ENCODE measurements at places on chromosomes 4 and X.

- DNase-seq, result no peak
Observed at GRCh38 chr4:54254116-54254914, 25.2 kb downstream of the PDGFRA start.

GRCh38 chr4:76950956-76951671 is 1.6 kb downstream of the SEPTIN11 start:
- DNase-seq, result no peak

DNA sequence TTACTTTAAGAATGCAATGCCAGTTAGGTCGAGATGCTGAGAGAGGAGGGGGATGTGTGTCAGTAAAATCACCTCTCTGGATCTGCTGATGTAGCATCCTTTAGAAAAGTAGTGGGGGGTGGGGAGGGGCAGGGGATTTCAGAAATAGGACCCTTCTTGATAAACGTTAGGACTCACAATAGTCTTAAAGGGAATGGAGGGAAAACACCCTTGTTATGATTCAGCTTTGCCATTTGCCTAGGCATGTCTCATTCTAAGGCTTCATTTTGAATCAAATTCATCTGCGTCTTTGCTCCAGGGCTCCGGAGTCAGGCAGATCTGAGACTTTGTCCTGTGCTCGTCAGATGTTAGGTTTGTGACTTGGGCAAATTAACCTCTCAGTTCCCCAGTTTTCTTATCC is 879 bp downstream of the SH2D1A start:
- no peak for DNase-seq

DNA sequence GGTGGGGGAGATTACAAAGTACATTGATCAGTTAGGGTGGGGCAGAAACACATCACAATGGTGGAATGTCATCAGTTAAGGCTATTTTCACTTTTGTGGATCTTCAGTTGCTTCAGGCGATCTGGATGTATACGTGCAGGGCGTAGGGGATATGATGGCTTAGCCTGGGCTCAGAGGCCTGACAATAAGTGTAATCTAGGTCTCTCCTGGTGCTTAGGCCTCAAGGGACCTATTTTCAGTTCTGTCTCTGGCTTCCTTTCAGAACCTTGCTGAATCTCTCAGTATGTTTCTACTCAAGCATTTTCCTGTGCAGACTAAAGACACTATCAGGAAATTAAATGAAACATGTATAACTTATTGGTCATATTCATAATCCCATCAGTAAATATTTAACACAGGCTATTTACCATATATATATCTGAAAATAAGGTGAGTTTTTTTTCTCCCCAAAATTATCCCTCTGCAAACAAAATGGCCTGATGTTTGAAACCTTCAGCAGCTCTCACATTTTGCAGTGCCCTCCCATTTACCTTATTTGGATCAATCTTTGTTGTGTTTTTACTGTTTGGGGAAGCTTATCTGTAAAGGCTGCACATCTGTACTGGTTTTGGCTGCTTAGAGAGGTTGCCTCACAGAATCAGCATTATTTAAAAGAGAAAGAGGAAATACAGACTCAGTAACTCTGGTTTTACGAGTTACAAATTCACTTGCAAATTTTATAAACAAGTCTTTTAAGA is 2.3 kb upstream of the ZCCHC4 start:
- DNase-seq, result no peak

DNA sequence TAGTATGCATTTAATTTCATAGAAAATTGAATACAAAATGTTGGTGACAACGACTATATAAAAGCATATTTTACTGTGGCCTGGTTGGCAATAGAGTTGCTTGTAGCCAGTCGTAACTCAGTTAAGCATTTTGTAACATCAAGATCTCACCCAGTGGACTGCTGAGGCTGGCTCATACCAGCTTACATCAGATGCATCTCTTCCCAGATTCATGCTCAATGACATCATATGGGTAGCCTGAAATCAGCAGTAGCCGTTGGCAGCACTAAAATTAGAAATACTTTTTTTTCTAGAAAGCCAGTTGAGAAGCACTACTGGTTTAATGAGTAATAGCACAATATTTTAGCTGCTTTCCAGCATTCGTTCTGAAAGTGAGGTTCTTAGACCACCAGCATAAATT is 341.2 kb downstream of the TECRL start:
- DNase-seq, result no peak

- no peak for DNase-seq
Observed at GRCh38 chrX:24988314-24988713, 27.5 kb downstream of the ARX start.

DNA sequence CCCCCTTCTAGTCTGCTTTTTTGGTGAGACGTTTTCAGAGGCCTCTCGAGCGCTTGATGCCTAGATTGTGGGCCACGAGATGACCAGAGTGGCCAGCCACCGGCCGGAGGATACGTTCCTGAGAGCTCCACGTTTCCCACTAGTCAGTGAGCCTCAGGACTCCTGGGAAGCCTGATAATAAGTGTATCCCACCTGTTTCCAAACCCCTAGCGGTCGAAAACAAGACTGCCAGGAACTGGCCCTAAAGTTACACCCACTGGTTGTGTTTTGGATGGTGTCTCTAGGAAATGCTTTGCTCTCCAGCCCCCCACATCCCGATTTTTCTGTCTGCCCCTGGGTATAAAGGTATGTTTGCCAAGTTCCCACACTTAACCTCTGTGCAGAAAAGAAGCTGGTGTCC is 4.6 kb upstream of the RS1 start:
- no peak for DNase-seq

DNA sequence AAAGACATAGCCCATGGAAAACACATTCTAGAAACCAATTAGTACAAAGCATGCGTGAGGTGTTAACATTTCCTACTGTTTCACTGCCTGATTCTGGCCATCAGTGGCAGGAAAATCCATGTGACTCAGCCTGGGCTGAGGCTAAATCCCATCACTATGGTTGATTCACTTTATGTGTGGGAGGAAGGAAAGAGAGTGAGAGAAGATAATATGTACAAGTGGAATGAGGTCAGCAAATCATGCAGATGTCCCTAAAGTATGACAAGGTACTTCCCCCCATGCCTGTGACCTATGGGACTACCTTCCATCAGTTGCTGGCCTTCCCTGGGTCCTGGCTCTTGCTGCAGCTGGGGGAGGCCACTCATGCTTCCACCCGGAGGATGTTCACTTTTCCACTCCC is 64.2 kb upstream of the MAP3K15 start:
- DNase-seq, result no peak

DNA sequence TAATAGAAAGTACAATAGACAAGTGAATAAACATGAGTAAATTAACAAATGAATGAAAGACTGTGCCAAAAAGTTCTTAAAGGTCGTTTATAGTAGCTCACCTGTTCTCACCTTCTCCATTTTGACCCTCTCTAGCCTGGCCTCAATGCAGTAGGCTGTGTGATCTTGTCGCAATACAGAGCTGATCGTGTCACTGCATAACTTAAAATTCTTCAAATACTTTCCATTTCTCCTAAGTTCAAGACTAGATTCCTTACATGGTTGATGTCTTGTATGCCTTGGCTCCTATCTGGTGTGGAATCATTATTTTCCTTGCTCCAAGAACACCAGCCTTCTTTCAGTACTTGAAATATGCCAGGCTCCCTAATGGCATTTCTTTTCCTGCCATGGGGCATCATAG is 9.5 kb upstream of the GABRA2 start:
- no peak for DNase-seq

DNA sequence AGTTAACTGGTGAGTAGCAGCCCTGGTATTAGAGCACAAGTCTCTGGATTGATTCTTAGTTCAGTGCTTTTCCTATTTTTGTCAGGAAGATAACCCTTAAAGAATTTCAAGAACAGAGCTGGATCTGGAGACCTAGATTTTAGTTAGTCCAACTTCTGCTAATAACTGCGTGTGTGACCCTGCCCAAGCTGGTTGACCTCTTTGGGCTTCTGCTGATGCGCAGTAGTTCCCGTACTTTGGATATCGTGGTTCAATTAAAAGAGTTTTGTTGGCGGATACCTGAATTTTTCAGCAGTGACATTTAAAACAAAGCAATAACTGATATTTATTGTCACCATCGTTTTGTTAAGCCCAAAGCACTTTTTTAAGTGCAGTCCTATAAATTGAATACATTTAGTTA is 9.3 kb downstream of the MSMO1 start:
- DNase-seq, result no peak

GRCh38 chrX:1386338-1387127 is 5.4 kb downstream of the SLC25A6 start:
- DNase-seq, result no peak

DNA sequence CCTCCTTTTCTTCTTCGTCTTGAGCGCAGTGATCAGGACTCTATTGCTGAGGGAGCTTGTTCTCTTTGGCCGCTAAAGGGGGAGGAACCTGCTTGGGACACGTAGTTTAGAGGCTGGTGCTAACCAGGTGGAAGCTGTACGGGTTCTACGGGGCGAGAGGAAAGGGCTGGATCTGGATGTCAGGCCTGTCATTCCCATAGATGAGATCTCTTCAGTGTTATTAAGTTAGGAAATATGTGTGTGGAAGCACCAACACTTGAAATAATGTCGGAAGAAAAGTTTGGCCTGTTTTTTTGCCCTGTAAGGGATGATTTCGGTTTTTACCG is 643 bp downstream of the SRP72 start:
- no peak for DNase-seq

DNA sequence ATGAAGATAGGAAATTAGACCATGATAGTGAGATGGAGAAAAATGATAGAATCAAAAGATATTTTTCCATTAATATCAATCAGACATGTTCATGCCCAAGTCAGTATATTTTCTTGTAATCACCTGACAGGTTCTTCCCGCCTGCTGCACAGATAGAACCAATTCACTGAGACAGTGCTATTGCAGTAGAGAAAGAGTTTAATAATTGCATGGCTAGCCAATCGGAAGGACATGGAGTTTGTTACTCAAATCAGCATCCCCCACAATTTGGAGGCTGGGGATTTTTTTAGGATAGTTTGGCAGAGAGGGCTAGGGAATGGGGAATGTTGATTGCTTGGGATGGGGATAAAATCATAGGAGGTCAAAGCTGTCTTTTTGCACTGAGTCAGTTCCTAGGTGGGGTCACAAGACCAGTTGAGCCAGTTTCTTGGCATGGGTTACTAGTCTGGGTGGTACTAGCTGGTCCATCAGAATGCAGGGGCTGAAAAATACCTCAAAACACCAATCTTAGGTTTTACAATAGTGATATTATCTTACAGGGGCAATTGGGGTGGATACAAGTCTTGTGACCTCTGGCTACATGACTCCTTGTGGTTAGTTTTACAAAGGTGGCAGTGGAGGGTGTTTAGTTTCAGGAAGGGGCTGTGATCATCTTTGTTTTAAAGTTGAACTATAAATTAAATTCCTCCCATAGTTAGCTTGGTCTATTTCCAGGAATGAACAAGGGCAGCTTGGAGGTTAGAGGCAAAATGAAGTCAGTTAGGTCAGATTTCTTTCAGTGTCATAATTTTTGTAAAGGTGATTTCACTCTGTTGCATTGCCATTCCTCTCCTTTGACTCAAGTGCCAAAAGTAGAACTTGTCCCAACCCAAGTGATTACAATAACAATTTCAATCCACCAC is 100.3 kb upstream of the PDE5A start:
- DNase-seq, result no peak

DNA sequence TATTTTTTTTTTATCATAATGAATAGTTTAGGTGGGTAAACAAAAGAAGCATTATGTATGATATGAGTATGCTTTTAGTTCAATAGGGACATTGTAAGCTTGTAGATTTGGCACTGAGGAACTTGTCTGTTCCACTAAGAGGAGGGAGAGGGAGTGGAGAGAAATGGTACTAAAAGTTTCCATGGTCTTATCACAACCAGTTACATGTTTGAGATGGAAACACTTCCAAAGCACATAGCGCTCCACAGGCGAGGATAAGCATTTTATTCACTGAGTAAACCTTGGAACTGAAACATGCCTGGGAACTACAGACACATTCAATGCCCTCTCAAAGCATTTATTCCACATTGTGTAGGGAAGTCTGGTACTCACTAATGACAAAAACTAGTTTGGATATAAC is 15.5 kb downstream of the MYOZ2 start:
- DNase-seq, result no peak

GRCh38 chr4:168291242-168291641 is 27.3 kb downstream of the DDX60 start:
- no peak for DNase-seq

DNA sequence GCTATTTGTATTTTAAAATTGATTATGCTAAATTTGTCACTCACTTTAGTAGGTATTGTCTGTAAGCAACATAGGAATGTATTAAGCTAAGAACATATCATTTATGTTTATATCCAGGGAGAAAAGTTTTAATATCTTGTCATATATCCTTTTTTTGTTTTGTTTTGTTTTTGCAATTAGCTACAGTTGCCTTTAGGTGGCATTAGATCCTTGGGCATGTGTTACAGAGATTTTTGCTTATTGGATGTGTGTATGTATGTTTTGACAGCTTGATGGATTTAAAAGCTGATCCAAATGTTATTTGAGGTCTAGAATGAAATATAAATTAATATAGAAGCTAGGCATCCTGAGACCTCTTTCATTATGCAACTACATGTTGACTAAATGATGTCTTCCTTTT is 36.1 kb upstream of the OTUD4 start:
- DNase-seq, result no peak

GRCh38 chrX:148741441-148741840 is 241.0 kb downstream of the AFF2 start:
- DNase-seq, result no peak

- no peak for DNase-seq
Observed at GRCh38 chr4:8761824-8762205, 109.8 kb downstream of the HMX1 start.

DNA sequence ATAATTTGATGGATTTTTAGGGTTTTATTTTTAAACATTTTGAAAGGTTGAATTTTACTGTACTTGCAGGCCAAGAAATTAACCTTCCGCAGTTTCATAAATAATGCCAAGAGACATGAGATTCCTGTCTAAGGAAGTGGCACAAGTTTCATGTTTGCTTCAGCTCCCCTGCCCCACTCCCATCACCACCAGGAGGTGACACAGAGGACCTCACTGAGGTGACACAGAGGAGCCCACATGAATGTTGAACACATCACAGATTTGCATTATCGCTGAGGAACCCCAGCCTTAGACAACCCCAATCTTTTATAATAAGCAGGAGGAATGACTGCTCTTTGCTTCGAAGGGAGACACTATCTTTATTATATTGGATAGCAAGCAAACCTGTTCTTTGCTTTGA is 491.4 kb upstream of the ATOH1 start:
- DNase-seq, result no peak

DNA sequence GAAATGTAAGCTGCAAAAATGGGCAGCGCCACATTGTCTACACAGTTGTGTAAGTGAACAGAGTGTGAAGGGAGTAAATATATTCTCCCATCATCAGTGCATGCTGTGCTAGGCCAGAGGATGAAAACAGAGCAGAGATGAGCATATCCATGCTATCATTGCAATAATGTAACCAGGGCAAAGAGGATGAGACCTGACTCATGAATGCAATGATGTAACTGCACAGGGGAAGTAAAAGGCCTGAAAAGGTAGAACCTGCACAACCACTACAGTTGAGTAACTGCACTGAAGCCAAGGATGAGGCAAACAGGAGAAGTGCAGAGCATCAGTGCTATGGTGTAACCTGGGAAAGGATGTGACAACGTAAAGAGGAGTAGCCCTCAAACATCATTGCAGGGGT is 220.4 kb upstream of the FAM47C start:
- DNase-seq, result no peak

- DNase-seq, result no peak
Observed at GRCh38 chrX:48357681-48358080, 1.2 kb upstream of the SSX3 start.

GRCh38 chr4:153275380-153276276 is 68.9 kb upstream of the MND1 start:
- no peak for DNase-seq

All from omental fat pad (tissue), 4 donors.